Hepatocyte (in vitro differentiated cells): ENCODE measurements at places on chromosomes 4 and X. TPM values are rescaled to one million over a fixed set of nuclear protein-coding genes. Genes with fewer than 3 reads are reported as not detected.

- no peaks in the 10 kb centered on the region for H3K36me3 ChIP-seq
- DNase-seq, result peak; percentile 85
- H3K4me1 ChIP-seq, result peaks cover 13% of the 10 kb centered on the region
Measured at GRCh38 chr4:173288296-173288695, 45.9 kb downstream of the HMGB2 start.

- no peaks in the 10 kb centered on the region for H3K27me3 ChIP-seq
- H3K36me3 ChIP-seq, result no peaks in the 10 kb centered on the region
- no peaks in the 10 kb centered on the region for H3K4me1 ChIP-seq
- no peak overlapping the region for H3K27ac ChIP-seq
- DNase-seq, result no peak
- no peak overlapping the region for H3K4me3 ChIP-seq
Measured at GRCh38 chr4:15240764-15241163, 187.1 kb upstream of the C1QTNF7 start.

Gene PROM1
- 28.8 and 30.8 TPM in 2 replicates for total RNA-seq

Gene CHRDL1
- total RNA-seq, result 1.6 and 2.1 TPM in 2 replicates

Gene CXorf65
- total RNA-seq, result not detected in 2 replicates

Gene DCAF16
- 23.3 and 28.8 TPM in 2 replicates for total RNA-seq
